ENCODE measurements at places on chromosomes 4 and X.

DNA sequence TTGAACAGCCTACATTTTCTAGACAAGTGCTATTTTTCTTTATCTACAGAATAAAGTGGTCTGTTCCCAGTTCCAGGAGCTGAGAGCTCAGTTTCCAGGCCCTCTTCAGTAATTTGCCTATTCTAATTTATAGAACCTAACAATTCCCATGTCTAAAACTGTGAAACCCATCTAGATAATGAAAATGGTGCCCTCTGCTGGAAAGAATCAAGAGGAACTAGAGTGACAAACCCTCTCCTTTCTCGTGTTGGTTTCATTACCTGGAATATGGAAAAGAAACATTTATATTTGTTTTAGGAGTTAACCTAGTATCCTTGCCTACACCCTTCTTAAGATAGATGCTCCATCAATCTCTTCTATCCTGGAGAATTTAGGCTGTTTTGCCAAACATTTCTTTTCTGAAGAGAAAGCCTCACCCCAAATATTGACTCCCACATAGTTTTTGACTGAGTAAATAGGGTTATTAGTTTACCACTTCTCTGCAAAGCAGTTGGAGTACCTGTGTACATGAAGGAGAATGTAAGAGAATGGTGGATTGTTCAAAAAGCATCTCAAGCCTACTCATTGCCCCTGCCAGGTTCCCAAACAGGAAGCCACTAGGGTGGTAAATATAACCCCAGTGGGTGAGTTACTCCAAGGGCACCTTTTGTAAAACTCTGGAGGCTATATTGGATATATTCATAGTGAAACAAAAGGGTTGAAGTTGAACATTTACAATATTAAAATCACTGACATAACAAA is 121.6 kb downstream of the RASL11B start:
- no peak for DNase-seq

GRCh38 chr4:130814896-130815295 is 1718.9 kb downstream of the C4orf33 start:
- no peak for DNase-seq

GRCh38 chr4:185036019-185036418 is 17.7 kb downstream of the HELT start:
- no peak for DNase-seq

DNA sequence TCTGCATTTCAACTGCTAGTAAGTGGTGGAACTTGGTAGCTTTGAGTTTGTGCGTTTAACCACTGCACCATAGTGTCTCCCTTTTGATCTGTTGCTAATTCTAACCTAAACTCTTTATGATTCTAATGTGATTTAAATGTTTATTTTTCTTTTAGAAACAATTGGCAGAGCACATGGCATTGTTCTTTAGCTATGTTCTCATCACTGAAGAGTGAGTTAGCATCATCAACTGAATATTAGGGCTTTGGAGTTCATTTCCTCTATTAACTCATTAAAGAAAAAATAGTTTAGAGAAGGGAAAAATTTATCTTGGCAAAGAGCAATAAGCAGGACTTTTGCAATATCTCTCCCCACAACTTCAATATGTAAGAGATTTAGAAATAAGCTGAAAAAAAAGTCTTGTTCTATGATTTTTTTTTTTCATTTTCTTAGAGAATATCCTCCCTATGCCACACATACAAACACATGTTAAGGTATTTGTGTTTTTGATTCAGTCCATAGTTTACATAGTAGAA is 25.7 kb downstream of the CPEB2 start:
- no peak for DNase-seq

GRCh38 chr4:76090241-76090691 is 15.8 kb downstream of the ART3 start:
- DNase-seq = no peak

- DNase-seq = no peak
These were observed 49.7 kb upstream of the ABCG2 start for GRCh38 chr4:88208156-88208555.
